ENCODE measurements at places on chromosomes 11 and 22.

- peak; percentile 22 for DNase-seq
Measured at GRCh38 chr11:130314184-130314749, 450 bp downstream of the ZBTB44 start.

- DNase-seq: no peak
Measured at GRCh38 chr22:47692811-47693210, 930.4 kb downstream of the TBC1D22A start.

GRCh38 chr11:67668192-67668551 lies 6.3 kb downstream of the ALDH3B2 start:
- no peak for DNase-seq

DNA sequence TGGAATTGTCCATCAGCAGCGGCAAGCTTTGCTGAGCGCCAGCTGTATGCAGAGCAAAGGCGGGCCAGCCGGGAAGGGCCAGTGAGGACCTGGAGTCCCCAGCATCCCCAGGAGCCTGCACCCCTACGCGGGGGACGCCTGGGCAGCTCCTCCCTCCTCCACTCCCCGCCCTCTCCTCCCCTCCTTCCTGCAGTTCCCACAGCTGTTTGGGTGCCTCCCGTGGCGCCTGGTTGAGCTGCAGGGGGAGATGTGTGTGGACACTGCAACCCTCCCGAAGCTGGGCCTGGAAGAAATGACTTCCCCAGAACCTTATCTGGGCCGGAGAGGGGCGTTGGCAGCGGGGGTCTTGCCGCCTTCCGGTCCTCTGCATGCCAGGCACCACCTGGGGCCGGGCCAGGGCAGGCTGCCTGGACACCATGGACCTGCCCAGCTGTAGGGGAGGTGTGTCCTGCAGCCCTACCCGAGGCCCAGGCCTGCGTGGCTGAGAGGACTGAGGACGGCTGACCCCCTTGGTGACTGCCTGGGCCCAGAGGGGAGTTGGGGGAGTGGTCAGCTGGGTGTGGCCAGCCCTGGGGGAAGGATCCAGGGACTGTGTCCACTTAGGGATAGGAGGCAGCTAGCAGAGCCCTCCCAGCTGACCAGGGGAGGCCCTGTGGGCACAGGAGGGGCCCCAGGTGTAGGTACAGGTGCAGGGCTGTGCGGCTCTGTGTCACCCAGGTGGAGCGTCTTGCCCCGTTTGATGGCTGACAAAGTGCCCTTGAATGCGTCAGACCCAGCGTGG lies 16.8 kb upstream of the MUC6 start:
- DNase-seq: no peak

DNA sequence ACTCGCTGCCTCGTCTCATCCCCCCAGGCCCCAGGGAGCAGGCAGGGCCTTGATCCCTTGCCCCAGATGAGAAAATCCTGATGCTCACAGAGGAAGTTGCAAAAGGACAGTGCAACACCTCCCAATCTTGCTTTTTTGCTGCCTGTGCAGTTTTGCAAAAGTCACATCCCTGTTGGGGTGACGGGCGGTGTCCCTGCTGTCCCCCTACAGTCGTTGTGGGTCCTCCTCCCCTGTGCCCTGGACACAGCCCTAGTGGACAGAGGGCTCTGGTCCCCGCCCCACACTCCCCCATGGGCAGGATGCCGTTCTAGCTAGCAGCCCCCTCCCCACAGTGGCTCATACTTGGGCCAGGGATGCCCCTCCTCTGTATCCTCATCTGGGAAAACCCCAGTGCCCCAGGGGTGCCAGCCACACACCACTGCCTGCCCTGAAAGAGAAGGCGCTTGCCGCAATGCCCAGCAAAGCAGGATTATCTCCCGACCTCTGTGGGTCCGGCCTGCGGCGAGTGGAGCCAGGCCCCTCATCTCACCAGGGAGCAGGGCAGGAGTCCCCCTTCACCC lies 18.4 kb upstream of the CTSD start:
- no peak for DNase-seq

- DNase-seq: no peak
Measured at GRCh38 chr11:8098361-8098760, 17.4 kb downstream of the TUB start.

DNA sequence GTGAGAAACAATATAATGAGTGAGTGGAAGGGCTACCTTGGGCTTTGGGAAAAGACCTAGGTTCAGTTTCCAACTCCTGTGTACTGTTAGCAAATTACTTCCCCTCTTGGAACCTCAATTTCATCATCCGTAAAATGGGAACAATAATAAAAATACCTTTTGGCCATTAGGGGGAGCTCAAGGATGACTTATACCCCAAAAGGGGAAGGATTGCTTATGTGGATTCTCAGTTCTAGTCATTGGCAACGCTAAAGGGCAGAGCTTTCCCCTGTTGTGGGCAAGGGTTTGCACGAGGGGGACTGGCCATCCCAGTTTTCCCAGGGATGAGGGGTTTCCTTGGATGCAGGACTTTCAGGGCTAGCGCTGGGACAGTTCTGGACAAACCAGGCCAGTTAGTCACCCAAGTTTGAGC lies 3.1 kb upstream of the COMMD9 start:
- DNase-seq: no peak

DNA sequence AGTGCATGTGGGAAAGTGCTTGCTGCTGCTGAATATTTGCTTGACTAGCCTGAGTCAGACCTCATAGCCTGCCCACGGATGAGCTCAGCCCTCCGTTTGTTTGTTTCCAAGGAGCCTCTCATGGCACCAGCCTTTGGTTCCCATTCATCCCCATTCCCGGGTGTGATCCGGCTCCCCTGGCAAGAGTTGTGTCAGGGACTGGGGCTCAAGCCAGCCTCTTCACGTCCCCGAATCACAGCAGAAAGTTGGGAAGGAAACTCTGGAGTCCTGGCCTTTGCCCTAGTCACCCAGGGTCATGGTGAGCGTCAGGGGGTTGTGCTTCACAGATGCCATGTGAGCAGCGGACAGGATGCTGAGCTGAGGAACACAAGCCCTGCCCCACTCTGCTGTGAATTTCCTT lies 13.8 kb downstream of the SEC14L3 start:
- no peak for DNase-seq

GRCh38 chr22:25510876-25511275 lies 53.6 kb upstream of the GRK3 start:
- no peak for DNase-seq

GRCh38 chr22:20857838-20858614 lies 585 bp downstream of the PI4KA start:
- DNase-seq: peak; percentile 61

GRCh38 chr11:134580610-134580975 lies 168.6 kb upstream of the B3GAT1 start:
- no peak for DNase-seq

DNA sequence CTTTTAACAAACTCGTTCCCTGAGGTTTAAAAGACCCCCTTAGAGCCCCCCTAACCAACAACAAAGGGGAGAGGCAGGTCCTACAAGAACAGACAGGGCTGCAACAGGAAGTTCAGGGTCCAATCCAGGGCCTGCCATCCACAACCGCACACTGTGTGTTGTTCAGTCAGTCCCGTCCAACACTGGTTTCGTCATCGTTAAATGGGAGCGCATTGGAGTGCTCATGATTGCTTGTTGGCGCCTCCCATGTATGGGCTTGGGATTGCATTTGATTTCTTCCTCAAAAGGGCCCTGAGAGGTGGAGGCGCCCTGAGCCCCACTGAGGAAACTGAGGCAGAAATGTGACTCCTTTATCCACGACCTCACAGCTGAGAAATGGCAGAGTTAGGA lies 174.1 kb downstream of the MN1 start:
- no peak for DNase-seq

DNA sequence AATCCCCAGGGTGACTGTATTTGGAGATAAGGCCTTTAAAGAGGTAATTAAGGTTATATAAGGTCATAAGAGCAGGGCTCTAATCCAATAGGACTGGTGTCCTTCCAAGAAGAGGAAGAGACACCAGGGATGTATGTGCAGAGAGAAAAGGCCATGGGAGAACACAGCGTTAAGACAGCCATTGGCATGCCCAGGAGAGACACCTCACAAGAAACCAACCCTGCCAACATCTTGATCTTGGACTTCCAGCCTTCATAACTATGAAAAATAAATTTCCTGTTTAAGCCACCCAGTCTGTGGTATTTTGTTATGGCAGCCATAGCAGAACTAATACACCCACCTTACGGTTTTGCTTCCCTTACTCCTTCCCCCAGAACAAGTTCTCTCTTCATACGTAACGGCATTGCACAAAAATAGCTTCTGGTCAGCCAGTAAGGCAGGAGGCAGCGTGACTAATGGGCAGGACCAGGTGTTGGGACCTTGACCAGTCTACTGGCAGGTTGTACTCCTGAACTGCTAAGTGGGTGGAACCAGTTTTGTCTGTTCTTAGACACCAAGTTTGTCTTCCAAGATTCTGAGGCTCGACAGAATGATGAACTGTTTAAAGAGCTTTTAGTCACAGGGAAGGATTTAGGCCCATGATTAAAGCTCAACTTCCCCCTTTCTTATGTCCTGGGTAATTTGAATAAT lies 31.9 kb upstream of the UPB1 start:
- no peak for DNase-seq

DNA sequence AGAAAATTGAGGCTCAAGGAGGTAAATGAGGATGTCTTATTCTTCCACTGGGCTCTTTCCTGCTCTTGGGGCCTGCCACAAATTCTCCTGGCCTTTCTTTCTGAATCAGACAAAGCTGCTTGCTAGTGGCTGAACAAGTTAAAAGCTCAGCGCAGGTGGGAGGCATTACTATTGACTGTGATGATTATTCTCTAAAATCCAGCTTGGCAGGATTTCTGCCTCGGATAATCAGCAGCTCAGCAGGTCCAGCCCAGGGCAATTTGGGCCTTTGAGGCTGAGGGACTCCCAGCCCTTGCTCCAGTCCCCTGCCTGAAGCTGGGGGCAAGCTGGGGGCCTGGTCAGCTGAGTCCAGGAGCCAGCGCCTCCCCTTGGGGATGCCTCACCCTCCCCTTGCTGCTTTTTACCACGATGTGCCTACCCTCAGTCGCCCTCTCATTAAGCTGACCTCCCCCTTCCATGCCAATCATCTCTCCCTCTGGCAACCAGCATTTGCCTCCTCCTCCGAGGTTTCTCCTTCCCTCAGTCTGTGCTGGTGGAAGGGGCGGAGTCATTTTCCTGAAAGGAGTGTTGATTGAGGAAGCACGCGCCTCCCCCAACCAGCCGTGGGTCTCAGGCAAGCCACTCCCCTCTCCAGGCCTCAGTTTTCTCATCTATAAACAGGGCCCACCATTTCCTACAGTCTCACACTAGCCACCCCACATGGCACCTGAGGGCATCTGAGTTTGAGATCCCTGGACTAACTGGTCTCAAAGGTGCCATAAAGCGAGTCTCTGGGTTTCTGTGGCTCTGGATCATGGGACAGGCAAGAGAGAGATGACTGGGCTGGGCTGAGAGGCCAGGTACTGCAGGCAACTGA lies 60.6 kb upstream of the PRDM11 start:
- no peak for DNase-seq

DNA sequence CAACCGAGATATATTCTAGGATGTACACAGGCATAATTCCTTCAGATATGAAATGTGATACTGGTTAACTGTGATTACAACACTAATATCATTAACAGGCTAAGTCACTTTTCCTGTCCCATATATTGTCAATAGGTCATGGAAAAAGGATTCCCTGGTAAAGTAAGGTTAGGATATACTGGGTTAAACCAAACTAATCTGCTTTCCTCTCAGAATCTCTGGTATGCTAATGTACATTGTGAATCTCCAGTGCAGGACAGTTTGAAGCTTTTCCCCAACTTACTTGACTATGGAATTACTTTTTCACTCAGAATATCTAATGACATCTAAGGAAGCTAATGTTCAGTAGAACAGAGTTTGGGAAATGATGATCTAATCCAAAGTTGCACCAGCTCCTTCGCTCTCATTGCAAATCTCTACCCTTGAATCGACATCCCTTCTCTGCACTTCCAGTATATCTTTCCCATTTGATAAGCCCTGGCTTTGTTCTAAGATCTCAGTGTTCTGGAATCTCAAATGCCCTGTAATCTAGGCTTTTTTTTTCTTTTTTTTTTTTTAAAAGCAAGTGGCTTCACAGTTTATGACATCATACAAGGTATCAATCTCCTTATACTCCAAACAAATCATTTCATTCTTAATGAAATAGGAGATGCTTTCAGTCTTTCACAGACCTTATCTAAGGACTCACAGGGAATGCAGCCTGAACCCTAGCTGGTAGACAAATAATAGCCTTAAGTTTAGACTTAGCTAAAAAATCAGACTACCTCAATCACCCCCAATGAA lies 43.8 kb downstream of the COPB1 start:
- no peak for DNase-seq

- no peak for DNase-seq
Measured at GRCh38 chr11:26522912-26523610, 49.0 kb downstream of the MUC15 start.

DNA sequence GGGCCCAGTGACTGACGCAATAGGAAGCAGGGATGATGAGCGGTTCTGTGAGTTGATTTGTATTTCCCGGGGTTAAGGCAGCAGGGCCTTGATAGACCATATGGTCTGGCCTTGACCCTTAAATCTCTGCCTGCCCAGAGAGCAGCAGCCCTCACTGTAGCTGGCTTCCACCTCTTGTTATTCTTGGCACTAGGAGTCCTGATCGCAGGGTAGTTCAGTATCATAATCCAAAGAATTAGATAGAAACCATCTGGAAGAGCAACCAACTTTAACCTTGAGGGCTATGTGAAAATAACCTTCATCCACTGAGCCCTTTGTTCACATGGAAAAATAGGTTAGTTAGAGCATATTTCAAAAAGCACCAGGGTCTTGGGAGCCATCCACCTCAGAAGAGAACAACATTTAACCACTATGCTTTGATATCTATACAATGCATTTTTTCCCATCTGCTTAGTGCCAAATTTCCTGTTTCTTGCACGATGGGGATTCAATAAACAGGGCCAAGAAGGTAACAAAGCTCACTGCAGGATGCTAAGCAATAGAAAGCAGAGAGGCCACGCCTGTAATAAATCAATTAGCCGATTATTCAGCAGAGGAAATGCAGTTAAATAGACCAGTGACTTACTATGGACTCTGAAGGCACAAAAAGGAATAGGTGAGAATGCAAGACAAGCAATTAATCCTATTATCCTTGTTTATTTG lies 761.3 kb downstream of the OPCML start:
- no peak for DNase-seq

DNA sequence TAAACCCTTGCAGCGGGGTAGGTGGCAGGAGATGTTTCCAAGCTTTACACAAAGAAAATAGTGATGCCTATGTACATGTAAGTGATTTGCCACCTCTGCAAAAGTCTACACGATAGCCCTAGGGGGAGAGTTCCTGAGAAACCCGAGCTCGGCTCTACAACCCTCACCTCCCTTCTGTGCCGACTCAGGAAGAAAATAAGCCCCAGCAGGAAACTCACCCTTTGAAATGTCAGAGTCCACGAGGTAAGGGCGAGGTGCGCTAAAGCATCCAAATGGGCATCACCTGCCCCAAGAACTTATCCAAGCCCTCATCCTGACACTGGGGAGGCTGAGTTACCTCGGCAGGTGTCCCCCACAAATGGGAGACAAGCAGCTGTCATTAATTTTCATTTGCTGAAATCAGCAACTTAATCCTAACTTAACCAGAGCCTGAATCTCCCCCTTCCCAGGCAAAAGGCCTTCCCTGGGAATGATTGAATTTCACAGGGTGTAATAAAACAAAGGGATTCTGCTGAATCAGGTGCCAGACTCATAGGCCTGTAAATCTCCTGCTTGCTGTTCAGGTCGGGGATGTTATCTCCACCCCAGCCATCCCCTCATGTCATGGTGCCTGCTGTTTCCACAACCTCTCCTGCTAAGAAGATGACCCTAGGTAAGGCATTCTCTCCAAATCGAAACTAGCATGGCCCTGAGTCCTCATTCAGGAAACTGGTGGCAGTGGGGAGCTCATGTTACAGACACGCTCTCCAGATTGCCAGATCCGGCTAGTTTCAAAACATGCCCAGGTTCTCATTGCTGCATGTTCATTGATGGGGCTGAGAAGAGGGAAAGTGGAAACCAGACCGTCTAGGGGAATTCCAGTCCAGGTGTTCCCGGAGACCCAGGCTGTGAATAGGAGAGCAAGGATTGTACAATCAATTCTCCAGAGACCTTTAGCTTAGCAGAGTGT lies 105.3 kb upstream of the KIRREL3 start:
- no peak for DNase-seq

Data from stimulated activated CD8-positive, alpha-beta memory T cell treated with anti-CD3 and anti-CD28 coated beads, Interleukin-7, amount 100 ng/mL, for 1 hour (primary cell).